Effector memory CD8-positive, alpha-beta T cell (primary cell): ENCODE measurements at places on chromosomes 4 and X.

- DNase-seq = no peak
These were observed 134.3 kb upstream of the AP1S2 start for GRCh38 chrX:15988661-15989603.

- DNase-seq = no peak
These were observed 28.1 kb upstream of the RASGEF1B start for GRCh38 chr4:81499840-81500239.

DNA sequence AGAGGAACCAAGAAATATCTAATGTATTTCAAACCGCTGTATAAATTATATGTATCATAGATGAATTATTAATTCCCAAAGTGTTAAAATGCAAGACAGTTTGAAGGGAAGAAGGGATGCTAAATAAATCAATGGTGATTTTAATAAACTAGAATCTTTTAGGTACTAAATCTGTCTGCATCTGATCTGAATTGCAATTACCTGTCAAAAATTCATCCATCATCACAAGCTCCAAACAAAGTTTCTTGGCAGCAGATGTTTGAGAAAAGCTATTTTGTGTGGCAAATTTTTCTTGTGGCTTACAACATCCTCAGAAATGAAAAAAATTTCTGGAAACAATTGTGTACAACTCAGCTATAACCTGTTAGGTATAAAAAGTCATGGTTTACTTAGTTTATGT, 816.0 kb upstream of the NDST4 start:
- DNase-seq = no peak

DNA sequence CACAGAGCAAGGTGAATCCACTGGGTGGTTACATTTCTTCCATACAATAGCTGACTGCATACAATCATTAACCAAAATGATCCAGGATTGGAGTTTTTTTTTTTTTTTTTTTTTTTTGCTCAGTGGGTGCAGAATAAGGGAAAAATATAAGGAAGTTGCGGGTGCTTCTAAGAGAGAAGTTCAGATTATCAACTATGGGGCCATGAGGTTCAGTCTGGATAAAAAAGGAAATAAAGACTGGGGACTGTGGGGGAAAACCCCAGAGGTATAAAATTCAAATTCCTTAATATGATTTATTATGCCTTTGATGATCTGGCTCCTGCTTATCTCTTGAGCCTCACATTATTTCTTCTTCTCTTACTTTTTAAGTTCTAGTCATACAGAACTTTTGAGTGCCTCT, 5.9 kb upstream of the EIF1AX start:
- DNase-seq = no peak

- no peak for DNase-seq
These were observed 65.5 kb downstream of the ACOX3 start for GRCh38 chr4:8374851-8375649.

DNA sequence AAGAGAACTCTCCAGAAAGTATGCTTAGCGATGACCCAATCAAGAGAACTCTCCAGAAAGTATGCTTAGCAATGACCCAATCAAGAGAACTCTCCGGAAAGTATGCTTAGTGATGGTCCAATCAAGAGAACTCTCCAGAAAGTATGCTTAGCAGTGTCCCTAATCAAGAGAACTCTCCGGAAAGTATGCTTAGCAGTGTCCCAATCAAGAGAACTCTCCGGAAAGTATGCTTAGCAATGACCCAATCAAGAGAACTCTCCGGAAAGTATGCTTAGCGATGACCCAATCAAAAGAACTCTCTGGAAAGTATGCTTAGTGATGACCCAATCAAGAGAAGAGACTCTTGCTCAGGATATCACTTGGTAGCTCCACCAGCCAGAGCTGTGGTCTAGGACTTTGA, 92.5 kb downstream of the AFAP1 start:
- DNase-seq = no peak
